ENCODE measurements at places on chromosomes 2 and 18.

GRCh38 chr2:105756435-105756834, 11.7 kb downstream of the NCK2 start:
- no peak for DNase-seq

DNA sequence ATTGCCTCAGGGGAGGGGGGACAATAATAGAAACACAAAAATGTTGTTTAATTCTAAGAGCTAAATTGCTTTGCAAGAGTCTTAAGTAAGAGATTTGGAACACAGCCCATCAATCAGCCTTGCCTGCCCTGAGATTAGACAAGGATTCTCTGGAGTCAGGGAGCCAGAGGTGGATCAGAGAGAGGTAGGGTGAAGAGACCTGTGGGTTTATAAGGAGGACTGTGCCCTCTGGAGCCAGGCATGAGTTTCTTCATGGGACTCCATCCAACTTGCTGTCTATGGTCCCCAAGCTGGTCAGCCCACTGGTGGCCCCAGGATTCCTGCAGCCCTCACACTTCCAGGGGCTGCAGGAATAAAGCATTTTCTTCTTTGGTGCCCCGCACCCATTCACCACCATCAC, 139.3 kb downstream of the ALK start:
- DNase-seq = no peak

DNA sequence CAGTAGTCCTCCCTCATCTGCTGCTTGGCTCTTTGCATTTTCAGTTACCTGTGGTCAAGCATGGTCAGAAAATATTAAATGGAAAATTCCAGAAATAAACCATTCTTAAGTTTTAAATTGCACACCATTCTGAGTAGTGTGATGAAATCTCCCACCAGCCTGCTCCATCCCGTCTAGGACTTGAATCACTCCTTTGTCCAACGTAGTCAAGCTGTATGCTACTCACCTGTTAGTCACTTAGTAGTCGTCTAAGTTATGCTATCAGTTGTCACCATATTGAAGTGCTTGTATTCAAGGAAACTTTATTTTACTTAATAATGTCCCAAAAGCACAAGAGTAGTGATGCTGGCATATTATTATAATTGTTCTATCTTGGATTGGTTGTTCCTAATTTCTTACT, 172.5 kb downstream of the FIGN start:
- DNase-seq = no peak

DNA sequence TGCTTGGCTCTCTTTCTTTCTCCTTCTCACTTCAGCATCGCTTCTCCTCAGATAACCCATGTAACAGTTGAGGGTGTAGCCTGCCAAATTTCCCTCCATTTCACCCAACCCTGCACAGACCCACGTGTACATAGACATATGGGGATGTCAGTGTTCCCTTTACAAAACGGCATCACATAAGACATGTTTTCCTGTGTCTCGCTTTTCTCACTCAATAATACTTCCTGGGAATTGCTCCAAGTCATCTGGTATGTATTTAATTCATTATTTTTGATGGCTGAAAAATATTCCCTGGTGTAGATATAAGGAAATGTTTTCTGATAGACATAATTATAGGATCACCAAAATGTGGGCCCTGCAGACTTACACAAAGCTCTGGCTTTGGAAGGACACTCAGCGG, 176.8 kb downstream of the LOXHD1 start:
- no peak for DNase-seq

DNA sequence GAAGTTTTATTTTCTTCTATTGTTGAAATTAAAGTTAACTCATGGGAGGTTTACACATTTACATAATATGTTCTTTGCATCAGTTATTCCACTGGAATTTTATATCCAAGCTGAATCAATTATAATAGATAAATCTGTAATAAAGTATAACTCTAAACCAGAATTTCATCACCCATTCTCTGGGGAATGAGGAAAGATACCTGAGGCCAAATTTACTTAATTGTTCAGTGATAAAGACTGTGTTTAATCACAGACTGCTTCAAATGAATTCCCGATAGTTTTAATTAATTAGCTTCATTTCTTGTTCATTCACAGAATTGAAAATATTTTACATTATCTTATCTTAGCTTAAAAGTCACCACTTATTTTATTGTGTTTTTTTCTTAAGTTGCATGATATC, 562.5 kb downstream of the ERBB4 start:
- DNase-seq = no peak

DNA sequence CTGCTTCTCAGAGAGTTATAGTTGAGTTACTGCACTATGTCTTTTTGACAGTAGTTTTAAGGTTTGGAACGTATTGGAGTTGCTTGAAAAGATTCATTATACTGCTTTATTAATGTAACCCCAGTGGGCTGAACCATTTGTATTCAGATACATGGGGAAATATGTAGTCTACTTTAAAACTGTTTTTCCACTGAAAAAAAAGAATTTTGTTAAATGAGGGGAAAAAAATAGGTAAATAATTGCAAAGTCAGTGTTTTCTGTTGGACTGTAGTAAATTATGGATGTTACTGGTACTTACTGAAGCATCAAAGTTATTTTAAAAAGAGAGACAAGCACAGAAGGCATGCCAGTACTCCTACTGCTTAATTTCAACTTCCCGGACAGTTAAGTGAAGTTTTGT, 36.4 kb downstream of the ZC3H15 start:
- DNase-seq = no peak

Data from GM03348 (cell line).